ENCODE measurements at places on chromosomes 12 and 14.

DNA sequence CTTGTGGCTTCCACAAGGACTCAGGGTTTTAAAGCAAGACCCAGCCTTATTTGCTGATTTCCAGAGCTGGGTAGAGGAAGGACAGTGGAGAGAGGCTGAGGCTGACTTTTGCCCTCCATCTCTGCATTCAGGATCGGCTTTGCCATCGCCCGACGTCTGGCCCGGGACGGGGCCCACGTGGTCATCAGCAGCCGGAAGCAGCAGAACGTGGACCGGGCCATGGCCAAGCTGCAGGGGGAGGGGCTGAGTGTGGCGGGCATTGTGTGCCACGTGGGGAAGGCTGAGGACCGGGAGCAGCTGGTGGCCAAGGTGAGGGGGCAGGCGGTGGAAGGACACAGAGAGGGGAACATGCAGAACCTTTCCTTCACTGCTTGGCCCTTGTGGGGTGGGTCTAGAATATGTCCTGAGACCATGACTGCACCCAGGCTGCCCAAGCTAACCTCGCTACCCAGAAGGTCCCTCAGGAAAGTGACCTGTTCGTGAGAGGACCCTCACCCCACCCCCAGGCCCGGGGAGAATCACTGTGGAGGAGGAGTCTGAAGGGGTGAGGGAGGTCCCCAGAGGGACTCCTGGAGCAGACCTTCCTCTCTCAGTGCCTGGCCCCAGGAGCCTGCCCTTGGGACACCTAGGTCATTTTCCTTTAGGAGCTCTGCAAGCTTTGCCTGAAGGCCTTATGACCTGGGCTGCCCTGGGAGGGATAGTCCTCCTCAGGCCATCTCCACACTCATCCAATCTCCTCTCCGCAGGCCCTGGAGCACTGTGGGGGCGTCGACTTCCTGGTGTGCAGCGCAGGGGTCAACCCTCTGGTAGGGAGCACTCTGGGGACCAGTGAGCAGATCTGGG, 3.1 kb downstream of the DHRS2 start:
- no peak for DNase-seq

- DNase-seq: no peak
These were observed 69.6 kb upstream of the KRAS start for GRCh38 chr12:25320123-25321006.

DNA sequence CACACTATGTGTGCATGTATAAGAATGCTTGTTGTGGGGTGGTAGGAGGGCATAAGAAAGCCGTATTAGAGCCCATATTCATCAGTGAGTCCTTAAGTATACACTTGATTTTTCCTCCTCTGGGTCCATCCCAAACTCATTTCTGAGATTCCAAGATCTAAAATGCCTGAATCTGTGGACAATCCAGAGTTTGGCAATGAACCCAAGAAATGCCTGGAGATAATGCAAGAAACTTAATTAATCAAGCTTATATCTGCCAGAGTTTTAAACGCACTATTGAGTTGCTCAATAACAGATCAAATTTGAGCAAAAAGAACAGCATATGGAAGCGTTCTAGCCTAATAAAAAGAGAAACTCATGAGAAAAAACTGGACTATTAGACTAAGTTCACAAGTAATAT, 143.4 kb upstream of the NAV3 start:
- DNase-seq: no peak

DNA sequence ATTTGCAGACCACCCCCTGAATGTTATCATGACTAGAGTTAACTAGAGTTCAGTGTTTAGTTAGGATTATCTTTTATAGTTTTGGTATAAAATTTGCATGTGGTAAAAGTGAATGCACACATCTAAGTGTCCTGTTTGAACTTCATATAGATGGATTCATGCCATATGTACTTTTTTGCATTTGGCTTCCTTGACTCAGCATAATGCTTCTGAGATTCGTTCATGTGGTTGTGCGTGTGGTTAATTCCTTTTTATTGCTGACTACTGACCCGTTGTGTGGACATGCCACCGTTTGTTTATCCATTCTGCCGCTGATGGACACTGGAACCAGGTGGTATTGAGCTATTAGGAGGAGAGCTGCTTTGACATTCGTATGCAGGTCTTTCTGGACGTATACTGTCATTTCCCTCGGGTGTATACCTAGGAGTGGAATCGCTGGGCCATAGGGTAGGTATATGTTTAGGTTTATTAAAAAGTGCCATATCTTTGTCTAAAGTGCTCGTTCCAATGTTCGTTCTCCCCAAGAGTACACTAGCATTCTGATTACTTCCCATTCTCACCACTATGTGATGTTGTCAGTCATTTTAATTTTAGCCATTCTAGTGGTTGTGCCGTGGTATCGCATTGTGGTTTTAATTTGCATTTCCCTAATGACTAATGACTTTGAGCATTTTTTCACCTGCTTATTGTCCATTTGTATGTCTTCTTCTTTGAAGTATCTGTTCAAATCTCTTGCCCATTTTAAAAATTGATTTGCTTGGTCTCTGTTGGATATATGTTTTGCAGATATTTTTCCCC, 37.7 kb downstream of the RIN3 start:
- DNase-seq: no peak

GRCh38 chr12:126480451-126480850, 1415.2 kb downstream of the AACS start:
- DNase-seq: no peak

GRCh38 chr14:94062344-94062940, 18.6 kb downstream of the DDX24 start:
- DNase-seq: no peak

DNA sequence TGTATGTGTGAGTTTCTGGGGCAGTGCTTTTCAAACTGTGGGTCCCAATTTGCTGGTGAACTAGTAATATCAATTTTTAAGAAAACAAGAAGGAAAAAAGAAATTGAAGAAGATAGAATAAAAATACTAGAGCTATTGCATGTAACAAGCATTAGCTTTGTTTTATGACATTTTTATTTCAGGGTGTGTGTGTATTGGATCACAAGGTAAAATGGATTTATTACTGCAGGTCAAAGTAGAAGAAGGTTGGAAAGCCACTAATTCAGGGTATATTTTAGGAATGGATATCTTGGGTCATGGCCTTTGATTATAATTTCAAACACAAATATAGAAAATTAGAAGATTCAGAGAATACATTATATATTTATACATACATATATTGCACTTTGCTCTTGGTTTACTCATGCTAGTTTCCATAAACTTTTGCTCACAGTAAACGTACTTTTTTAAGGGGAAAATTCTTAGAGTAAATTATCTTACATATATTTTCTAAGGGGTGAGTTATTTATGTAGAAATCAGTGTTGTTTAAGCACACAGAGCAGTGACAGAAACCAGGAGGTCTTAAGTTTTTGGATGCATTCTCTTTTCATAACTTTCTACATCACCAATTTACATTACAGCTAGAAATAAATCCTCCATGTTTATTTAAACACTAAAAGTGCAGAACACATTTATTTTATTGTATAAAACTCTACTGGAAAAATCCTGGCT, 34.5 kb upstream of the PPM1A start:
- no peak for DNase-seq

DNA sequence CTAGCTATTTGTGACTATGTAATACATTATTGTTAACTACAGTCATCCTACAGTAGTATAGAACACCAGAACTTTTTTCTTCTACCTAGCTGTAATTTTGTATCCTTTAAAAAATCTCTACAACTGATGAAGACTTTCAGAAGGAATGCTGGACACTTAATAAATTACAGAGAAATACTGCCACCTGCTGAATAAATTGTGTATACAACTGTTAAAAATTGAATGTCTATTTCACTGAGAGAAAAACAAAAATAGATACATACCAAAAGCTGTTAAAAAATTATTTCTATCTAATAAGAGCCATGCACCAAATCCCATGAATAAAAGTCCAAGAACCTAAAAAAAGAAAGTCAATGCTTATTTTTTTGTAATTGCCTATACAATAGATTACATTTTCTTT, 6.6 kb downstream of the TSPAN19 start:
- no peak for DNase-seq

DNA sequence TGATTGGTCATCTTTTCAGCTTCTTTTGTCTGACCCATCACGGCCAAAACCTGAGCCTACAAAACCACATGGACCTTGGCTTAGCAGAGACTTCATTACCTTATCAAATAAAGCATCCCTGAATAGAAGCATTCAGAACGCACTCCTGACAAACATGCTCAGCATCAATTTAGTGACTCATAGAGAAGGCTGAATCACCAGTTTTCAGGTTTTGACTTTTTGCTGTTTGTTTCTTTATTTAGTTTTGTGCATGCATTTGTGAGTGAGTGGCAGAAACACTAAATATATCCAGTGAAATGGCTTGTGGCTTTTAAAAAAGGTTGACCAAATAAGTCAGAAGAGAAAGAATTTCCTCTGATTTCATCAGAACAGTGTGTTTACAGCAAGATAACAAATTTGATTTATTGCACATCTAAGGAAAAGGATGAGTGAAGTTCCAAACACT, 19.0 kb upstream of the OVCH1 start:
- DNase-seq: no peak

GRCh38 chr12:95944108-95944704, 1.1 kb downstream of the AMDHD1 start:
- DNase-seq: no peak

DNA sequence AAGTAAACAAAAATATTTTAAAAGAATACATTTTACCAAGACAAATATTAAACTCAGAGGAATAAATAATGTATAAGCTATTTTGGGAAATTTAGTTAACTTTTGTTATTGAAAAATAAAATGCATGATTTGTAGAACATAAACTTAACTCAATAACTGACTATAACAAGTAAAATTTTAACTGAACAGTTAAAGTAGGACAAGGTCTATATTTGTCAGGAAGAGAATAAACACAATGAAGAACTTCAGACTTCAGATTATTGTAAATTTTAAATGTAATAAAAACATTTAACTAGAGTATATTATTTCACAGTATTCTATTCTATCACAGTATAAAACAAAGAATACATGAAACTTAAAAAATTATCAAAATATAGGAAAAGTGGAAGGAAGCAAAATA, 948.8 kb upstream of the USP15 start:
- DNase-seq: no peak

DNA sequence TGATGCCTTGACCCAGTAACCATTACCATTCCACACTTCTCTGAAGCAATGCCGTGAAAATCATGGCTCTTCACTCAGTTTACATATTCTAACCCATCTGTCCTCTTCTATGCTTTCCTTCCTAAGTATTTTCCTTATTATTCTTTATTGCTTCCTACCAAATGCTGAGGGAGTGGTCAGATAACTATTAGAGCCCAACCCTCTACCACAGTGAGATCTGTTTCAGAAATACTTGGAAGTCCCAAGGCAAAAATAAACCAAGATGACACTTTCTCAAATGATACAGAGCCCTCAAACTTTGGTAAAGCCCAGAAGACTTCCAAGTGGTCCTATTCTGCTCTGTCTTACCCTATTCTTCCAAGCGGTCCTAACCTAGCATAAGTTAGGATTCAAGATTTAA, 68.0 kb downstream of the MED13L start:
- DNase-seq: no peak

DNA sequence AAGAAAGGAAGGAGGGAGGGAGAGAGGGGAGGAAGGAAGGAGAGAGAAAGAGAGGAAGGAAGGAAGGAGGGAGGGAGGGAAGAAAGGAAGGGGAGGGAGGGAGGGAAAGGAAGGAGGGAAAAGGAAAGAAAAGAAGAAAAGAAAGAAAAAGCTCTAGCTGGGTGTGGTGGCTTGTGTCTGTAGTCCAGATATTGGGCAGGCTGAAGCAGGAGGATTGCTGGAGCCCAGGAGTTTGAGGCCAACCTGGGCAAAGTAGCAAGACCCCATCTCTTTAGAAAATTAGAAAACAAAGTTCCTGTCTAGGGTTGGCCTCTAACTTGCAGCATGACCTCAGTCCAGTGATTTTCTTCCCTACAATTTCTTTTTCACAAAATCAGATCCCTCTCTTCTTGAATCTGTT, 208.2 kb upstream of the NUDT4 start:
- DNase-seq: no peak

DNA sequence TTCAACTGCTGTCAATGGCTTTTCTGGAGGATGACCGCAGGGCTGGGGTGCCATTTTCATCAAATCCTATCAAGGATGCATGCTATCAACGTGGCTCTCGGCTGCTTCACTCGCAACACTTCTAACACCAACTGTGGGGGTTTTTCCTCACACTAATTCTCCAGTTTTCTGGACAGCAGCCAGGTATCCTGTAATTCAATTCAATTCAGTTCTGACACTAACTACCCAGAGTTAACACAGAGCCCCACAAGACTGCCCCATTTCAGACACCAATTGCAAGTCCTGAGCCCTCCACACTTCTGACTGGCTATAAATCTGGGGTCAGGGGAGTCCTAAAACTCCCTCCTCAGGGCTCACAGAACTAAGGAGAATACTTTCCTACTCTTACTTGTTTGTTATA, 55.3 kb upstream of the TMCC3 start:
- DNase-seq: no peak

GRCh38 chr14:91324606-91325575, 80.4 kb upstream of the GPR68 start:
- no peak for DNase-seq

- no peak for DNase-seq
These were observed 18.0 kb downstream of the MFAP5 start for GRCh38 chr12:8644345-8645248.

GRCh38 chr14:97250931-97251330, 453.7 kb downstream of the VRK1 start:
- DNase-seq: no peak

DNA sequence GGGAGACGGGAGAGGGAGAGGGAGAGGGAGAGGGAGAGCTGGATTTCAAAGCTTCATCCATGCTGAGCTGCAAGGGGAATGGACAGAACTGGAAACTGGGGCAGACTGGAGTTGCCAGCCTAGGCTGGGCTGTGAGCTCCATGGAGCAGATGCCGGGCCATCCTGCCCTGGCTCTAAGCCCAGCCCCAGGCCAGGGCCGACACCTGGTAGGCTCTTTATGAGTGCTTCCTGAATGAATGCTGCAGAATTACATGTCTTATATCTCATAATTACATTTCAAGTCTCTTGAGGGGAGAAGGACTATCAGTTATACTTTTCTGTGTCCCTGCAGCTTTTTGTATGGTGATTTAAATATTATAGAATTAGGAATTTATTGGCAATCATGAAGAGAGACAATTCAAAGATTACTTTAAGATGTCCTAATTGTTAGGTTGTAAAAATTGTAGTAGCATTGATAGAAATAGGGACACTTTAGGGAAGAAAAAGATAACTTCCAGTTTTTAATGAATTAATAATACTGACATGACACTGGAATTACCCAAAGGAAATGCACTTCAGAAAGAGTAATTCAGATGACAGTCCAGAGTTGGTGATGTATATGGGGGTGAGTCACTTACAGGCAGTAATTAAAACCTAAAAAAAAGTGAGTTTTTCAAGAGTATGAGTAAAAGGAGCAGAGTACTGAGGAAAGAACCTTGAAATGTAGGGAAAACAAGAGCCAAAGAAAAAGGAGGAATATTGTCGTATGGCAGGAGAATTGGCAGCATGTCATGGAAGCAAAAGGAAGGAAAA, 29.0 kb downstream of the SCYL2 start:
- DNase-seq: no peak

GRCh38 chr14:94048691-94049624, 22.8 kb downstream of the OTUB2 start:
- DNase-seq: no peak

- no peak for DNase-seq
These were observed 158.8 kb upstream of the PRMT8 start for GRCh38 chr12:3332188-3332587.
